Coronary artery (tissue), 2 donors: ENCODE measurements at places on chromosomes 1 and 21.

GRCh38 chr1:212701910-212702309 is 2.3 kb upstream of the BATF3 start:
- DNase-seq = no peak

- DNase-seq = no peak
Measured at GRCh38 chr1:229285440-229285839, 14.5 kb downstream of the RAB4A start.

GRCh38 chr1:218249338-218250140 is 35.6 kb upstream of the RRP15 start:
- DNase-seq = no peak

DNA sequence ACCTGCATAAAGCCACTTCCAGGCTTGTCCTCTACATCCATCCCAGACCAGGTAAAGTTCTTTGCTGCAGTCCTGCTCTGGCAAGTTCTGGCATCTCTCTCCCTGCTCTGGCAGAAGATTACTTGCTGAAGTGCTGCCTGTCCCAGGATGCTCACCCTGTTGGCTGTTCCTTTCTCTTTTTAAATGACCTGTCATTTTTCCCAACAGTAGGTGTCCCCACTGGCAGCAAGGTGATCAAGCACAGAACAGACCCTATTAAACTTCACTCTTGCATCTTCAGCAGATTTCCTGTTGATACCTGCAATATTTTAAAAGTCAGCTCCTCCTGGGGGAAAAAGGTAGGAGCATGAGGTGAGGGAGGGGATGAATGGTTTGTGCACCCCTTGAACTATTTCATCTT is 332.6 kb downstream of the PBX1 start:
- no peak for DNase-seq

DNA sequence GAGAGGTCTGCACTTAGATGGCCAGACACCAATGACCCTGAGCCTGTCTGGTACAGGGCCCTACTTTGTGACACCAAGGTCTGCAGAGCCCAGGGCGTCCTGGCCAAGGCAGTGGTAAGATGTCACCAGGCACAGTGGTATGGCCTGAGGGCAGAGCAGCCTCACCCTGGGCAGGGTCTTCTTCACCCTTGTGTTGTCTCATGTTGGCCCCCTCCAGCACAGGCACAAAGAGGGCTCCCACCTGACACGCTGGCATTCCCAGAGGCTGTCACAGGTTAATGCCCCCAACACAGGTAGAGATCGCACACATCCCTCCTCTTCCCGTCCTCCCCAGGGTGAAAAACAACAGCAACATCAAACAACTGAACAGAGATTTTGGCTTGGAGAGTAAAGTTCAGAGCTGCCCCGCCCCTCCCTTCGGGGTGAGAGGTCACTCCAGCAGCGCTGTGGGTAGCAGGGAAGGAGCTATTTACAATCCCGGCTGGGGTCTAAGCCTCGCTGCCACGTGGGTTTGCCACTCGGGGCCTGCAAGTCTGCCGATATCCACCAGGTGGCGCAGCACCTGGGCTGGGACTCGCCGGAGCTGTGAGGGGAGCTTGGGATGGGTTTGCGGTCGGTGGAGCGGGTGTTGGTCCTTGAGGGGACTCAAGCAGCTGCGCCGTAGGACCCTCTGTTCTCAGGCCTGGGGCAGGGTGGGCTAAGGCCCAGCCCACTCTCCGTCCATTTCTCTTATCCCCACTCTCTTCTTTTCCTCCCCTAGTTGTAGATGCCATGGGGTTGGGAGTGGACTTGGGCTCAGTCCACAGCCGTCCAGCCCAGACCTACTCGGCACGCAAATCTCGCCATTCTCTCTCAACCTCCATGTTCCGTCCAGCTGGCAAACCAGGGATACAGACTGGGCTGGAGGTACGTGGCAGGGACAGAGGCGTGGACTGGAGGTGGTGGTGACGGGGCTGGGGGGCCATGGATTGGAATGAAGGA is 12.7 kb downstream of the EFNA3 start:
- peak; percentile 83 for DNase-seq
